ENCODE measurements at places on chromosomes 6 and 20. TPM values are rescaled to one million over a fixed set of nuclear protein-coding genes. Genes with fewer than 3 reads are reported as not detected.

- DNase-seq: no peak
- H3K27me3 ChIP-seq: no peaks in the 10 kb centered on the region
- no peaks in the 10 kb centered on the region for H3K36me3 ChIP-seq
- no peak overlapping the region for H3K27ac ChIP-seq
Observed at GRCh38 chr6:21907291-21907690, 313.7 kb downstream of the SOX4 start.

GRCh38 chr6:56041591-56041990 lies 166.2 kb upstream of the BMP5 start:
- H3K27me3 ChIP-seq: no peaks in the 10 kb centered on the region
- H3K36me3 ChIP-seq: no peaks in the 10 kb centered on the region
- no peak overlapping the region for H3K4me3 ChIP-seq
- H3K4me1 ChIP-seq: no peaks in the 10 kb centered on the region
- H3K27ac ChIP-seq: no peak overlapping the region

DNA sequence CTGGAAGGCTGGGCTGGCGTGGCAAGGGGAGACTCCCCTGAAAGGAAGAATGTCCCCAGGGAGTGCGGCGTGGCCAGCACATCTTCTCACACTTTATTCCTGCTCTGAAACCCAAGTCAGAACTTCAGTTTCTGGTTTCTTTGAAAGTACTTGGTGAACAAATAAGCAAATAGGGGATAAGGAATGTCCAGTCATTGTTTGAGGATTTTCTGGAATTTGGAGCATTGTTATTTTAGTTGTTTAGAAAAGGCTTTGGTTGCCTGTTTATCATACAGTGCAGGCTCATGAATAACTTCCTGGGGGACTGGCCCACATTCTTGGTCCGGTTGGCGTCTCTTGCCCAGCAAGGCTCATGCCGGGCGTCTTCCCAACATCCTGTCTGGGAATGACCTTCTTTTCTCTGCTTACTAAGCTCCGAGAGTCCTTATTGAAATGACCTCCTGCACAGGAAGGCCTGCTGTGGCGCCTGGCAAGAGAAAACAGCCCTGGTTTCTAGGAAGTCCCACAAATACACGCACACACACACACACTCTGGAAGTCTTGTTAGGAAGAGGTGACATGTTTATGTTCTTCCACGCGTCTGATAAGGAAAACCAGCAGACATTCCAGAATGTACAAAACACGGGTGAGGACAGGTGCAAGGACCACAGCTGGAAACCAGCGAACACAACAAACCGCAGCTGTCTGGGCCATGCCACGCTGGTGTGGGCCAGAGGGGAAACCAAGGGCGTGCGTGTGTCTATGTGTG lies 71.9 kb downstream of the TMEM170B start:
- no peak overlapping the region for H3K4me3 ChIP-seq
- H3K4me1 ChIP-seq: no peaks in the 10 kb centered on the region
- no peaks in the 10 kb centered on the region for H3K36me3 ChIP-seq
- no peak overlapping the region for H3K27ac ChIP-seq
- peak; percentile 29 for DNase-seq

DNA sequence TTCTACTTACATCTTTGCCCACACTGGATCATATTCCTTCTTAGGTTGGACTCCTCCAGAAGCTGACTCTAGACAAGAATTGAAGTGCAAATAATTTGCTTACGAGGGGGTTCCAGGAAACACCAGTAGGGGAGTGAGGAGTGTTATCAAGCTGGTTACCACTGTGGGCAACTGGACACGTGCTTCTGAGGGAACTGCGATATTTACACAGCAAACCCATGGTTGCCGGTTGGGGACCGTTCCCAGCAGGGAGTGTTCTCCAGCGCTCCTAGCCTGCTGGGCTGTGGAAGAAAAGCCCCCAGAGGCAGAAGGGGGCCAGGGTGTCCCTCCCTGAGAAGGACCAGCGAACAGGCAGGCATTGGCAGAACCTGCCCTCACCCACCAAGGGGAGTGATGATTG lies 21.7 kb downstream of the MDFI start:
- H3K4me1 ChIP-seq: peaks cover 3% of the 10 kb centered on the region
- no peaks in the 10 kb centered on the region for H3K36me3 ChIP-seq
- no peak overlapping the region for H3K4me3 ChIP-seq
- DNase-seq: no peak
- no peak overlapping the region for H3K27ac ChIP-seq

CNKSR3 gene
- total RNA-seq: 5.7 TPM

- no peak overlapping the region for H3K27ac ChIP-seq
- DNase-seq: no peak
- peaks cover 4% of the 10 kb centered on the region for H3K4me1 ChIP-seq
- no peaks in the 10 kb centered on the region for H3K36me3 ChIP-seq
- H3K4me3 ChIP-seq: no peak overlapping the region
Observed at GRCh38 chr6:130050230-130050629, 31.8 kb downstream of the L3MBTL3 start.

RRAGD gene
- 22.1 TPM for total RNA-seq

GRCh38 chr6:168103050-168103830 lies 24.2 kb upstream of the FRMD1 start:
- H3K27ac ChIP-seq: no peak overlapping the region
- H3K4me3 ChIP-seq: no peak overlapping the region
- DNase-seq: no peak

GRCh38 chr6:31586599-31587281 lies 663 bp downstream of the LST1 start:
- DNase-seq: no peak
- H3K27ac ChIP-seq: no peak overlapping the region
- H3K27me3 ChIP-seq: peaks cover 4% of the 10 kb centered on the region
- no peak overlapping the region for H3K4me3 ChIP-seq
- peaks cover 3% of the 10 kb centered on the region for H3K4me1 ChIP-seq
- no peaks in the 10 kb centered on the region for H3K36me3 ChIP-seq

- no peak overlapping the region for H3K4me3 ChIP-seq
- no peak for DNase-seq
- peaks cover 35% of the 10 kb centered on the region for H3K27me3 ChIP-seq
- H3K27ac ChIP-seq: no peak overlapping the region
Observed at GRCh38 chr6:44278774-44279697, 8.8 kb downstream of the TMEM151B start.

GRCh38 chr6:117387454-117387974 lies 38.2 kb downstream of the ROS1 start:
- no peak overlapping the region for H3K4me3 ChIP-seq
- H3K4me1 ChIP-seq: no peaks in the 10 kb centered on the region
- no peaks in the 10 kb centered on the region for H3K36me3 ChIP-seq

NRM gene
- 11.3 TPM for total RNA-seq

DNA sequence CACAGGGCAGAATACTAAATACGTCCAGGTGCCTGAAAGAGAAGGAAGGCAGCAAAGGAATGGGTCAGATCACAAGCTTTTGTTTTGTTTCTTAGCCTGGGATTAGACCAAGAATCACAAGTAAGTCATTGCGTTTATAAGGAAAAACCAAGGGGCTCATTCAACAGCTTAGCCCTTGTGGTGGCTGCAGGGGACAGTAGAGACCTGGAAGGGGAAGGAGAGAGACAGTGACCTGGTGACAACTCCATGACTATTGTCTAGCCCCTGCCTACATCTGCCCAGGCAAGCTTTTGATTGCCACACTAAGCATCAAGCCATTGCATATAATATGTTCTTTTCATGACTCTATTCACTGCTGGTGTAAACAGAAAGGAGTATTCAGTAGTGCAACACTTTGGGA lies 30.2 kb upstream of the TBC1D7 start:
- peak overlapping the region; percentile 68 for H3K27ac ChIP-seq
- no peaks in the 10 kb centered on the region for H3K36me3 ChIP-seq
- H3K4me3 ChIP-seq: no peak overlapping the region

CDH26 gene
- 2.8 TPM for total RNA-seq

SLC35D3 gene
- total RNA-seq: 1.5 TPM

GRCh38 chr6:92114091-92114675 lies 1305.2 kb downstream of the EPHA7 start:
- H3K27me3 ChIP-seq: no peaks in the 10 kb centered on the region
- no peak for DNase-seq
- no peak overlapping the region for H3K4me3 ChIP-seq
- no peaks in the 10 kb centered on the region for H3K4me1 ChIP-seq

ULBP1 gene
- total RNA-seq: 1.0 TPM

SMOC2 gene
- total RNA-seq: 6.5 TPM

PTPRA gene
- 37.8 TPM for total RNA-seq

HLA-DOA gene
- 30.5 TPM for total RNA-seq

- no peaks in the 10 kb centered on the region for H3K27me3 ChIP-seq
- no peak overlapping the region for H3K27ac ChIP-seq
- H3K36me3 ChIP-seq: no peaks in the 10 kb centered on the region
- H3K4me1 ChIP-seq: no peaks in the 10 kb centered on the region
Observed at GRCh38 chr6:110828396-110828795, 13.1 kb upstream of the CDK19 start.

DNA sequence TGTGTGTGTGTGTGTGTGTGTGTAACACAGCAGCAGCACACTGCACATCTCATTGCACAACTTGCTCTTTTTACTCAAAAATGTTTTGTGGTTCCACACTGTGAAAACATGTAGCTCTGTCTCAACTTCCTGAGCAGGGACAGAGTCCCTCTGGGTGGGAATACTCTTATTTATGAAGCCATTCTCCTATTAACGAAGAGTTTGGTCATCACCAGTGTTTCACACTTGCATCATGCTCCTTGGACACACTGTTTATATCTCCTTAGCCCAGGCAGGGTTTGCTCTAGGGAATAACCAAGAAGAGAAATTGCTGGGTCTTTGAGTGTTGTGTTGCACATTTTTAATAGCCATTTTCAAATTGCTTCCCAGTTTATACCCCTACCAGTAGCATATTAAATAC lies 53.6 kb downstream of the ZNF831 start:
- DNase-seq: no peak
- no peak overlapping the region for H3K4me3 ChIP-seq
- no peak overlapping the region for H3K27ac ChIP-seq
- H3K27me3 ChIP-seq: peaks cover 16% of the 10 kb centered on the region
- peaks cover 12% of the 10 kb centered on the region for H3K4me1 ChIP-seq
- H3K36me3 ChIP-seq: no peaks in the 10 kb centered on the region

DNA sequence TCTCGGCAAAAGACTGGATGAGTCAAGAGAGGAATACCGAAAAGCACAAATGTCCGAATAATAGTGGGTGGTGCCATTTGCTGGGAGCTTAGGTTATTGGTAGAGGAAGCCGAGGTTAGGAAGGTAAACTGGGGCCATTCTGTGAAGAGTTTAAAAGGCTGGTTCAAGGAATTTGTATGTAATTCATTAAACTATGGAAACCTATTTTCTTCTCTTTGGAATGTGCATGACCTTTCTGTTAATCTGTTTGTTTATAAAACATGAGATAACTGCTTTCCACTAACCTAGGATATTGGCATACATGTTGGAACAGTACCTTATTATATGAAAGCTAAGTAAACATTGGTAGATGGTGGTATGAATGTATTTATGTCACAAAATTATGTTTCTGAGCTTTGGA lies 71.8 kb downstream of the LCA5 start:
- no peak overlapping the region for H3K27ac ChIP-seq
- H3K4me3 ChIP-seq: no peak overlapping the region
- H3K27me3 ChIP-seq: no peaks in the 10 kb centered on the region
- H3K36me3 ChIP-seq: no peaks in the 10 kb centered on the region

MOG gene
- 0.74 TPM for total RNA-seq

GRCh38 chr20:40572251-40572650 lies 116.8 kb downstream of the MAFB start:
- H3K36me3 ChIP-seq: no peaks in the 10 kb centered on the region
- H3K27me3 ChIP-seq: no peaks in the 10 kb centered on the region
- H3K27ac ChIP-seq: no peak overlapping the region
- no peak overlapping the region for H3K4me3 ChIP-seq
- DNase-seq: no peak

GRCh38 chr6:78688668-78689067 lies 178.7 kb upstream of the IRAK1BP1 start:
- no peaks in the 10 kb centered on the region for H3K36me3 ChIP-seq
- no peaks in the 10 kb centered on the region for H3K27me3 ChIP-seq
- no peak for DNase-seq
- H3K27ac ChIP-seq: no peak overlapping the region
- no peaks in the 10 kb centered on the region for H3K4me1 ChIP-seq

BMP2 gene
- total RNA-seq: 1.0 TPM

CAGE1 gene
- 0.07 TPM for total RNA-seq

DNA sequence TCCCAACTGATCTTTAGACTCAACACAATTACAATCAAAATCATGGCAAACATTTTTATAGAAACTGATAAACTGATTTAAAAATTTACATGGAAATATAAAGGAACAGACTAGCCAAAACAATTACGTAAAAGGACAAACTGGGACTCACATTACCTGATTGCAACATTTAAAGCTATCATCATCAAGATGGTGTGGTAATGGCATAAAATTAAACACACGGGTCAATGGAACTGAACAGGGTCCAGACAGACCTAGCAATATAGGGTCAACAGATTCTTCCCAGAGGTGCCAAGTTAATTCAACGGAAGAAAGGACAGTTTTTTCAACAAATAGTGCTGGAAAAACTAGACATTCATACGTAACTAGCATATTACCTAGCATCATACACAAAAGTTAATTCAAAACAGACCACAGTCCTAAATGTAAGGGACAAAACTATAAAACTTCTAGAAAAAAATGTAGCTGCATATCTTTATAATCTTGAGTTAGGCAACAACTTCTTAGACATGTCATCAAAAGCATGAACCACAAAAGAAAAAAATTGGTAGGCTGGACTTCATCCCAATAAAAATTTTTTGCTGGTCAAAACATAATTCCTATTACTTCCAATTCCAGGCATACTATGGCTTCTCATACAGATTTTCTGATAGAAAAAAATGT lies 147.4 kb upstream of the BEND6 start:
- no peak for DNase-seq
- peak overlapping the region; percentile 33 for H3K27ac ChIP-seq

PLN gene
- not detected for total RNA-seq

- no peaks in the 10 kb centered on the region for H3K27me3 ChIP-seq
- H3K36me3 ChIP-seq: no peaks in the 10 kb centered on the region
- H3K4me1 ChIP-seq: peaks cover 8% of the 10 kb centered on the region
- no peak overlapping the region for H3K4me3 ChIP-seq
- no peak overlapping the region for H3K27ac ChIP-seq
Observed at GRCh38 chr6:47729019-47729418, 30.6 kb downstream of the ADGRF4 start.

DNA sequence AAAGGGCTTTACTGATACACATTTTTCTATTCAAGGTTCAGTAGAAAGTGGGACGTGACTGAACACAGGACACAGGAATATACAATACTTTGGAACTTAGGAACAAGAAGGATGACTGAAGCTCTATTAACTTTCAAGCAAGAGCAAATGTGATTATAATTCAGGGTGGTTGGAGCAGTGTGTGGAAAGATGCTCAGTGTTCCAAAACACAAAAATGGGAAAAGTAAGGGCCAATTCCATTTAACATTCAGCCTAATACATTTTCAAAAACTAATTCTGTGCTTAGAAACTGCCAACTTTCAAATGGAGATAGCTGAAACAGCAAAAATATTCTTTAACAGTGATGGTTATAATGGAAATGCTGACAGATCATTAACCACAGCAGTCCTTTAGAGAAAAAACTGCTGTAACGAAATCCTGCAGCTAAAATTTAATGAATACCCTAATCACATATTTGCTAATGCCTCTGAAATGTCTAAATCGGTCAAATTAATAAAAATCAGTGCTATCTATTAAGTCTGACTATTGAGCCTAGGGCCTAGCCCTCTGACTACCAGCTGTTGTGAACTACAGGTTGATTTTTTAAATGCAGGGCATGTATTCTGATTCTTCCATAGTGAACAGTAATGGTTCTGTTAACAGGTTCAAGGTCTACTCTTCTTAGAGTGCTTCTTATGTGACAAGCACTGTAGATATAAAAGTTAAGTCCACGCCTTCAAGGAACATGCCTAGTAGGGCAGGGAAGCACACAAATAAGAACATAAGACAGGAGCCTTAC lies 45.9 kb downstream of the RARS2 start:
- no peaks in the 10 kb centered on the region for H3K27me3 ChIP-seq
- H3K4me1 ChIP-seq: no peaks in the 10 kb centered on the region
- peaks cover 29% of the 10 kb centered on the region for H3K36me3 ChIP-seq
- H3K4me3 ChIP-seq: no peak overlapping the region
- H3K27ac ChIP-seq: no peak overlapping the region

All from GM23338 (cell line).